Breast epithelium (tissue), 4 donors: ENCODE measurements at places on chromosomes 6 and 20.

DNA sequence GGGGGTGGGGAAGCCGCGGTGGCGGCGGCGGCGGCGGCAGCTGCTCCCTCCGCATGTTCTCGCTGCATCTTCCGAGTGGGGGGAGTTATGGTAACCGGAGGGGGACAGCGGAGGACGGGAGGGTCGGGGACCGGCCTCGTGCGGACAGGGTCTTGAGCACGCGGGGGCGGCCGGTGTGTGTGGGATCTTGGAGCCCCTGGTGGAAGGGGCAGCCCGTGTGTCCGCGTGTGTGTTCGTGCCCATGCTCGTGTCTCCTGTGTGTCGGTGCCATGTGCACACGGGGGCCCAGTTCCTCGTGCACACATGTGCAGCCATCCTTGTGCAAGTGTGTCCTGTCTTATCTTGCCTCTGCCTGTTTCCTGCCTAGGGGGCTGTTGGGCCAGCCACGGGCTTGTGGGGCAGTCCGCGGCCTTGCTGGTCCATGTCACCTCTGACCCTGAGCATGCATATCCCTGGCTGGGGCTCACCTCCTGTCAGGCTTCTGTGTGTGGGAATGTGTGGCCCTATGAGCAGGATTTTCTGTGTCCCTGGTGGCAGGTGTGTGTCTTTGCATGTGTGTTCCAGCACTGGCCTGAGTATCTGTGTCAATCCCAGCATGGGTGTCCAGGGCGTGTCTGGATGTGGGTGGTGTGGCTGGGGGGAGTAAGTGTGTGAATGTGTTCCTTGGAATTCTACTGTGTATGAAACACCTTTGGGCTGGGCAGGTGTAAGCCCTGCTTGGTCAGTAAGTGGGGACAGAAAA is 8.5 kb downstream of the SYNGAP1 start:
- no peak for DNase-seq

- no peak for DNase-seq
These were observed 529.7 kb upstream of the CITED2 start for GRCh38 chr6:139904158-139904533.

DNA sequence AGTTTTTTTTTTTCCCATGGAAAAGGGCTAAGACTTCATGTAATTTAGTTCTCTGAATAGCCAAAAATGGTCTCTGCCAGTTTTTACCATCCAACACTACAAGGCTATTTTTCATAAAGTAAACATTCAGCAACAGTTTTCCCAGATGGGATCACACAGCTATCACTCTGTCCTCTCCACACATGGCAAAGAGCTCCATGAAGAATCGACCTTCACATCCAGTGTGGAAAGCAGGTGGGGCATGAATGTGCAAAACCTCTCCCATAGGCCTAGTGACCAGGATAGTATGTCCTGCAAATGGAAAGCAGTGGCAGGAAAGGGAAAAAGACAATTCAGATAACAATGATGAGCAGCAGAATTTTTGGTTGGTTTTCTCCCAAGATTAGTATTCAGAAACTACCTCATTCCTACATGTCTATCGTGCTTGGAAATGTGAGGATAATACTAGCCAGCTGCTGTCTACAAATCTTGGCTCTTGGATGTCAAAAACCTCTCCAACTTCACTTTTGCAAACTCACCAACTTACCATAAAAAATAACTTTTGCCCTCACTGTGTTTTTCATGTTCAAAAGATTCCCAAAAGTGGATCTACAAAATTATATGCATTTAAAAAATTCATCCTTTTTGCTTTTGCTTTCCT is 159.7 kb upstream of the MCHR2 start:
- no peak for DNase-seq

GRCh38 chr6:25397406-25397805 is 118.2 kb downstream of the CARMIL1 start:
- no peak for DNase-seq

GRCh38 chr6:33407132-33407718 is 3.6 kb upstream of the PHF1 start:
- no peak for DNase-seq
